ENCODE measurements at places on chromosomes 2 and 18. TPM values are rescaled to one million over a fixed set of nuclear protein-coding genes. Genes with fewer than 3 reads are reported as not detected.

- no peak for DNase-seq
These were observed 38.0 kb downstream of the SCTR start for GRCh38 chr2:119486196-119486827.

- no peak for DNase-seq
These were observed 84.1 kb upstream of the SLC66A3 start for GRCh38 chr2:11071211-11071610.

- no peak for DNase-seq
These were observed 49.4 kb downstream of the RND3 start for GRCh38 chr2:150438041-150438440.

DNA sequence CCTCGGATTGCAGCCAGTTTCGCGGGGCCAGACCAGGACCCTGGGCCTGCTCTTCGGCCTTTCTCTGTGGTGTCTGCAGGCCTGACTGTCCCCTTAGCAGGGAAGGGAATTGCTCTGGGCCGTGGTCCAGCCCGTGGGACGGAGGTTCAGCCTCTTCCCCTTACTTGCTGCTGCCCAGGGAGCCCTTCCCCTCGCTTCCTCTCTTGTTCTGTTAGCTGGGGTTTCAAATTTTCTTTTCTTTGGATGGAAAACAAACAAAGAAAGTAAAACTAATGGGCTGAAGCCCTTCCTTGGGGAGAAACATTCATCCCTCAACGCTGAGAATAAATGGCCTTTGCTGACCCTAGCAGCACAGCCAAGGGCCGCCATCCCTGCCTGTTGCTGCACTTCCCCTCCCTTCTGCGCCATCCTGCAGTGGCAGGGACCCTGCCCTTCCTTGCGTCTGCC is 52.4 kb downstream of the ASAP2 start:
- DNase-seq = no peak

CHN1 gene
- 7.8 TPM for total RNA-seq

DNA sequence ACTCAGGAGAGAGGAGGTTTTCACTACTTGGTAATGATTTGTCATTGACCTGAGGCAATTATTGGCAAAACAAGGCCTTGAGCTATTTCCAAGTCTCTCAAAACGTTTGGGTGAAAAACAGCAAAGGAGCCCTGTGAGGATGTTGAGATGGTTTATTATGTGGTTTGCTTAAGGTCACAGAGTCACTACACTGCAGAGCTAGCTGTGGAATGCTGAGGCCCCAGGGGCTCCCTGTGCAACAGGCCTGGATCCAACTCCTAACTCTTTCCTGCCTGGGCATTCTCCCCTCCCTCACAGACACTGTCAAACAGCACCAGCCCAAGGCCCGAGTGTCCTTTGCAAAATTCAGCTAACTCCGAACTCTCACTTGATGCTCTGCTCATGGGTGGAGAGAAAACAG is 754.6 kb upstream of the SOX11 start:
- no peak for DNase-seq

- DNase-seq = no peak
These were observed 694.8 kb upstream of the SLC39A10 start for GRCh38 chr2:194962254-194962653.

GRCh38 chr18:22344908-22345670 is 72.6 kb downstream of the CTAGE1 start:
- DNase-seq = no peak

GRCh38 chr2:159617646-159618045 is 1.3 kb upstream of the BAZ2B start:
- no peak for DNase-seq

CTDP1 gene
- 31.7 TPM for total RNA-seq

GRCh38 chr2:112629224-112629623 is 16.5 kb upstream of the SLC20A1 start:
- no peak for DNase-seq

DNA sequence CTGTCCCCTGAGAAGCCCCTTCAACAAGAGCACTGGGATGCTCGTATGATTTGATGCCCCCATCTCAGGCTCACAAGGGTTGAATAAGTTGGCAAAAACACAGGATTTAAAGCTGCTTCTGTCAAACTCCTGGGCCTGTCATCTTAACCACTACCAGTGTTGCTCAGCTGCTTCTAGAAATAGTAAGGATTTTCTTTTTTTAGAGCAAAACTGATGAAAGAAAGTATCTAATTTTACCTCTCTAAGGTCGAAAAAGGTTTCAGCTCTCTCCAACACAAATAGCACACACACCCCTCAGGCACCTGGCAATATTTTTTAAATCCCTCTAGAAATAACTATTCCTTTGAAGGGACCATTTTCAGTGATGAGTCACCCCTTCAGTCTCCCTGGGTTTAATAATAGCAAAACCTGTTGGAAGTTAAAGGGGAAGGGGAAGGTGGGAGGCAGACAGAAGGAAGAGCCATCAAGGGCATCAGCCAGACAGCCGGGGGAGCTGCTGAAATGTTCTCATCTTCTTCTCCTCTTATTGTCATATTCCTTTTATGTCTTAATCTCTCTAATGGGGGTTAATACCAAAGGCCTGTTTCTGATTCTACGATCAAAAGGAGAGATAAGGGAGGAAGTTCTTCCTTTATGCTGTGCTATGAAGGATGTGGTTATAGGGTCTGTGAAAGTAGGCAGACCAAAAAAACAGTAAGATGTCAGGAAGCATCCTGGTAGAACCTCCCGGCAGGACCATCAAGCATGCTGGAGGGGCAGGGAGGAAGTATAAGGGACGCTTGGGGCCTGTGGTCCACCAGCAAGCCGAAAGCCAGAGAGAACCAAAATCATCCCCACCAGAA is 31.9 kb upstream of the SLC35G4 start:
- DNase-seq = no peak

SLC66A2 gene
- total RNA-seq = 52.9 TPM

- no peak for DNase-seq
These were observed 33.4 kb downstream of the NCK2 start for GRCh38 chr2:105778080-105778607.

- no peak for DNase-seq
These were observed 103.0 kb downstream of the CD226 start for GRCh38 chr18:69844656-69845055.

- no peak for DNase-seq
These were observed 26.1 kb upstream of the SEMA4C start for GRCh38 chr2:96895746-96896651.

Measured in ascending aorta (tissue), 2 donors.